B cell (primary cell): ENCODE measurements at places on chromosomes 2 and 18.

- peak; percentile 81 for DNase-seq
These were observed 784 bp downstream of the ROCK1 start for GRCh38 chr18:21110713-21111345.

DNA sequence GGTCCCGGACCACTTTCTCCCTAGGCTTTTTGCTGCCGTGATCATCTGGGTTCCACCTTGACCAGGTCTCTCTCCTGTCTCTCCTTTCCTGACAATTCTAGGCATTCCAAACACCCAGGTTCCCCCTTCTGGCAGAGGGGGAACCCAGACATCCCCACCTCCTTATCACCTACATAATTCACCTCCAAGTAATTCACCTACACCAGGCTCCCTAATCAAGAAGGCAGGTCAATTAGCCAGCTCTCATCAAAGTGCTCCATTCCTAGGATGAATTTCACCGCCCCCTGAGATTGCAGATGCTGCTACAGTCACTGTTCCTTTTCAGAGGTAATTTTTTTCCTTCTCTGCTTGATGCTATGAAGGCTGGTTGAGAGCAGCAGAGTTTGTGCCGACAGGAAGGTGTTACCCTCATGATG, 42.3 kb upstream of the ATG16L1 start:
- DNase-seq: no peak

DNA sequence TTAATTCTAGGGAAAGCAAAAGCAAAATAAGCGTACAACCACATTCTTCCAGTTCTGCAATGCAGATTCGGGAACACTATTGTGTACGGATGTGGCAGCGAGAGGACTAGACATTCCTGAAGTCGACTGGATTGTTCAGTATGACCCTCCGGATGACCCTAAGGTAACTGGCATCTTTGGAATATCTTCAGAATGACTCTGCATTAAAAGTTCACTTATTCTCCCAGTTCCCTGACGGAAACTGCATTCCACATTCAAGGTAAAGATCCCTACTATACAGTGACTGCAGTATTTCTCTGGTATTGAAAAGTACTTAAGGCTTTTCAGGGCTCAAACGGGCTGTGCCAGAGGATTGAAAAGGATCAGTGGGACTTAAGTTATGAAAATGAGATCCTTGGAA, 10.9 kb downstream of the DDX18 start:
- no peak for DNase-seq

DNA sequence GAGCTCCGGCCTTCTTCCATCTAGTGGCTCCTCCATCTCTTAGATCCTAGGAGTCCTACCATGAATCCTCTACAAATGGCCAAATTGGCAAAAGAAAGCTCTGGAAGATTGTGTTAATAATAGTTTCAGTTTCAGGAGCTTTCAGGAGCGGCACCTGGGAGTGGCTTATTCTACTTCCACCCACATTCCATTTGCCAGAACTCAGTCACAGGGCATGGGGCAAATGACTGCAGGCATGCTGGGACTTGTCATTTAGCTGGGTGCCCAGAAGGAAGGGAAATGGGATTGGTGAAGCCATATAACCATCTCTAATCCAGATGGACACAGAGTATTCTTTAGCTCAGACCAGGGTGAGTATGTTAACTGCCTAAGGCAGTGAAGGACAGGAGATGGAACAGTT, 3.6 kb upstream of the LRATD1 start:
- DNase-seq: no peak

- DNase-seq: peak; percentile 36
These were observed 22.4 kb upstream of the PMAIP1 start for GRCh38 chr18:59877361-59877760.

DNA sequence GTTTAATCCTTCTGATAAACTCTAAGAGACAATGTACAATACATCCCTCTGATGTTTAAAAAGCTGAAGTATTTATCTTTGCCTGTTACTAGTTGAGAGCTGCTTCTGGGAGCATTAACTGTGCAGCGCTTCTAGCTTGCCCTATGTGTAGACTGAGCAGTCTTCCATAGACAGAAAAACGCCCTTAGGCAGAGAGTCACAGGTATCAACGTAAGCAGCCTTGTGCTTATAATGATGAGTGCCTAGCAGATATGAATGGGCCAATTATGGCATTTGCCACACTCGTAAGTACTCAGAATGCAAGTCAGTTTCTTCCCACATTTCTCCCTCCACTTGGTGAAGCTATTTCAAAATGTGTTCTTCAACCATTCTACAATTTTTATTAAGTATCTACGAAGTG, 731.1 kb upstream of the SLC8A1 start:
- no peak for DNase-seq

GRCh38 chr18:23451011-23451410, 2.1 kb upstream of the RIOK3 start:
- DNase-seq: no peak

DNA sequence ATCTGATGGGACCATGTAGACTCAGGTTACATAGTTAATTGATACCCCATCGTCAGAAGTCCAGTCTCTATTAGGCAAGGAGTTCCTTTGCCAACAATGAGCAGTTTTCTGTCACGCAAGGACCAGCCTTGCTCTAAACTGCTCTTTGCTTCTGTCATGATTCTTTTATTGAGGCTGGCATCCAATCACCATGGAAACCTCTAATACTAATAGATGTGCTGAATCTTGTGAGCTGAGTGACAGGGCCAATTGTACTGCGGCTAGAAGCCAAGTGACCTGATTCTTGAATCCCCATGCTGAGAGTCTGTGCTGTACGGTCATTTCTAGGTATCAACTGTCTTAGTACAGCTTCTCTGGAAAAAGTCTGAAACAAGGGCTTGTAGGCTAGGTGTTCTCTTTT, 395.6 kb downstream of the RND3 start:
- no peak for DNase-seq

- no peak for DNase-seq
These were observed 608.7 kb upstream of the REG3G start for GRCh38 chr2:78416625-78417300.

DNA sequence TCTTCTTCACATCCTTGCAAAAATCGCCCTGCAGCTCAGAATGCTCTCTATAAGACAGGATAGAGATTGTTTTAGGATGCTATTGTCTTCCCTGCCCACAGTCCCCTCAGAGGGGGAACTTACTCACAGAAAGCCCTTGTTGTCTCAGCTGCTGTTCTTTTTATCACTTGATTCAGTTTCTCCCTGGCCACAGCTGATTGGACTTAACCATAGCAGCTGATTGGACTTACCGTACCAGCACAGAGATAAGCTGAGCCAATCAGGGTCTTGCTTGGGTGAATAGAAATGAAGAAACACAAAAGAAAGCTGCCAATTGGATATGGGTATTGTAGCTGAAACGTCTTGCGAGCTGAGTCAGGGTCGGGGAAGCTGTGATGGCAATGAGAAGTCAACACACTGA, 194.2 kb upstream of the MEX3C start:
- DNase-seq: no peak

- DNase-seq: no peak
These were observed 21.6 kb downstream of the SESTD1 start for GRCh38 chr2:179243046-179243445.

DNA sequence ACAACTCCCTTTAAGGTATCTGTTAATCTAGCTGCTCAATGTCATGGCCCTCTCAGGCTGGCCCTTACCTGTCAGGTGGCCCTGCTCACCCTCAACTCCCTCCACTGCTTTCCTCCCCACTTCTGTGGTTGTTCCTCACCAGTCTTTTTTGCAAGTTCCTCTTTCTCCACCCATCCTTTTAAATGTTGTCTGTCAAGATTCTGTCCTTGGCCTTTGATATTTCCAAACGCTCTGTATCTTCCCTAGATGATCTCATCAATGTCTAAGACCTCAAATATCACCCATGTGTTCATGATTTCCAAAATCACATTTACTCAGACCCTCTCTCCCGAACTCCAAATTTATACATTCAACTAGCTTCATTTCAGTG, 3.5 kb downstream of the PTPN2 start:
- no peak for DNase-seq

DNA sequence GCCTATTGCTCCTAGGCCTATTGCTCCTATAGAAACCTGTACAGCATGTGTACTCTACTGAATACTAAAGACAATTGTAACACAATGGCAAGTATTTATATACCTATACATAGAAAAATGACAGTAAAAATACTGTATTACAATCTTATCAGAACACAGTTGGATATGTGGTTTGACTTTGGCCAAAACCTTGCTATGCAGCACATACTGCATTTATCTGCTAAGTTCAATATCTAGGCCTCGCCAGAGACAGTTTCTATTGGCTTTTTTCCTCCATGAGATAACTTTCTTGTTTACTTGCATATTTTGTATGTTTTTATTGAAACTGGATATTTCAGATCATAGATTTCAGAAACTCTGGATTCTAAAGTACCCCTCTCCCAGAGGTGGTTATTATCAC, 19.3 kb upstream of the TMEM87B start:
- no peak for DNase-seq

DNA sequence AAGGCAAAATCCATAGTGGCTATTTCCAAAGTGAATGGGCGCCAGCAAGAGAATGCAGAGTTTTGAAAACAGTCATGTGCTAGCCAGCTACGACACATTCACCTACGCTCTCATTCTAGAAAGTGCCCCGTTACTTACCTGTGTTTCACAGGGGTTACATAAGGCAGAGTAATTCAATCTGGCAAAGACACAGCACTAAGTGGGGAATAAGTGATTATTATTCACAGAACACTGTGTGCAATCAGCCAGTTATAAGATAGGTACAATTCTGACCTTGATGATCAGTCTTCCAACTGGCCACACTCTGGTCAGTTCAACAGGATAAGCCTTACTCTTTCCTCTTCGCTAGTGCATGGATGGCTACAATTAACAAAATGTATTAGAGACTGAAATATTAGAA, 105.8 kb downstream of the CABYR start:
- no peak for DNase-seq

DNA sequence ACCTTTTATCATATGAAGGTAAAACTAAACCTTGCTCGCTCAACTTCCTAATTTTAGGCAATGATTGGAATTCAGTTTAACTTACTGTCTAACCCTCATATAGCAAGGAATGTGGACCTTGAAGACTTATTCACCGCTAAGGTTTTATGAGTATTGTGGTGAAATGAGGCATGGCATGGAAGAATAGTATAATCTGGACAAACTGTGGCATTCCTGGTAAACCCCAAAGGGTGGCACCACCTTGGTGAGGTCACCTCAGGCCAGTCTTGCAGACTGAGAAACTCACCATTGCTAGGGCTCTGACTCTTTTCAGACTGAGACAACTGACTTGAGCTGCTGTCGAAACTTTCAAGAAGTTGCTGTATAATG, 51.1 kb upstream of the EHBP1 start:
- DNase-seq: no peak

- DNase-seq: peak; percentile 29
These were observed 1.3 kb downstream of the PRPF40A start for GRCh38 chr2:152715854-152716428.

- DNase-seq: no peak
These were observed 348.2 kb downstream of the MYCN start for GRCh38 chr2:16288371-16289112.

DNA sequence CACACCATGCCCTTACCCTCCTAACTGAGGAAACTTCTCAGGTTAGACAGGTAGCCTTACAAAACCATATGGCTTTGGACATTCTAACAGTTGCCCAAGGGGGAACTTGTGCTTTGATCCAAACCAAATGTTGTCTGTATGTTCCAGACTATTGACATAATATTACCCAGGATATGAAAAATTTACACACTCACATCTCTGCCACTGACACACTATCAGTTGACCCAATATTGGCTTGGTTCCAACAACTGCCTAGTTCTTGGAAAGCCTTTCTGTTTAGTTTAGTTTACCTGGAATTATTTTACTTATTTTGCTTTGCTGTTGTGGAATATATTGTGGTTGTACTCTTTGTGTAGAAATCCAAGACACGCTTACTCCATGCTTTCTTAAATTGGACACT, 178.4 kb downstream of the RNF152 start:
- no peak for DNase-seq

DNA sequence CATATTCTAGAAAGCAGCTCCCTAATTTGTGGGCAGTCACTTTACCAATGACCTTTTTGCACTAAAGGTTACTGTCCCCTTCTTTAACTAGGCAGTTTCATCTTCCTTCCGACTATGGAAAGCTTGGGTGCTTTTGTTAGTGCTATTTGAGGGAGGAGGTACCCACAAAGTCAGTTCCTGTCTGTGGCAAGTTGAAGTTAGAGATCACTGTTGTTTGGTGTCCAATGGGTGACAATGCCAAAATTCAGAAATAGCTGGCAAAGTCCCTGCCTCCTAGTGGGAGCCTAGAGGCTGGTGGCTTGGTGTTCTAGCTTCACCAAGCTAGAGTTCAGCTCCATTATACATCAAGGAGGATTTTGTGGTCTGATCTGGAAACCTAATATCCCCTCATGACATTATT, 87.1 kb upstream of the PNPT1 start:
- DNase-seq: no peak

DNA sequence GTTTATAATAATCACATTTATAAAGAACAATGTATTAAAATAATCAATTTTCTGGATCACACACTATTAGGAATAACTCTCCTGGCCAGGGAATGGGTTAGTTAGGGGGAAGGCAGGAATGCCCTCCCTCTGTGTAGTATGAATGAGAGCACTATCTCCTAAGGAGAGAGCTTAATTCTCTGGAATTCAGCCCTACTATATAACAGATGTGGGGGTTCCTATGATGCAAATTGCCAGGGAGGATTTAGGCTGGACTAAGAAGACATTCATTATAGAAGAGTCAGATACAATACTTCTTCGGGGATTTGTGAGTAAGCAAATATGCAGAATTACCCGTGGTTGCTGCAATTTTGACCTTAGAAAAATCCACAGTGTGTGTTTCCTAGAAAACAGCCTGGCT, 250.1 kb upstream of the VRK2 start:
- DNase-seq: no peak
